Activated CD4-positive, CD25-positive, alpha-beta regulatory T cell treated with anti-CD3 and anti-CD28 coated beads, Interleukin-2, amount 50 U/mL, for 24 hours (primary cell): ENCODE measurements at places on chromosomes 6 and 20.
A peak's percentile ranks its signal among the peaks of the same experiment; 100 is the strongest.

- no peak for ATAC-seq
These were observed 303.8 kb upstream of the THEMIS start for GRCh38 chr6:128204616-128205015.

GRCh38 chr6:75145976-75146375 lies 59.9 kb downstream of the COL12A1 start:
- no peak for ATAC-seq

- ATAC-seq = no peak
These were observed 7.5 kb downstream of the TRAF3IP2 start for GRCh38 chr6:111598181-111598580.

DNA sequence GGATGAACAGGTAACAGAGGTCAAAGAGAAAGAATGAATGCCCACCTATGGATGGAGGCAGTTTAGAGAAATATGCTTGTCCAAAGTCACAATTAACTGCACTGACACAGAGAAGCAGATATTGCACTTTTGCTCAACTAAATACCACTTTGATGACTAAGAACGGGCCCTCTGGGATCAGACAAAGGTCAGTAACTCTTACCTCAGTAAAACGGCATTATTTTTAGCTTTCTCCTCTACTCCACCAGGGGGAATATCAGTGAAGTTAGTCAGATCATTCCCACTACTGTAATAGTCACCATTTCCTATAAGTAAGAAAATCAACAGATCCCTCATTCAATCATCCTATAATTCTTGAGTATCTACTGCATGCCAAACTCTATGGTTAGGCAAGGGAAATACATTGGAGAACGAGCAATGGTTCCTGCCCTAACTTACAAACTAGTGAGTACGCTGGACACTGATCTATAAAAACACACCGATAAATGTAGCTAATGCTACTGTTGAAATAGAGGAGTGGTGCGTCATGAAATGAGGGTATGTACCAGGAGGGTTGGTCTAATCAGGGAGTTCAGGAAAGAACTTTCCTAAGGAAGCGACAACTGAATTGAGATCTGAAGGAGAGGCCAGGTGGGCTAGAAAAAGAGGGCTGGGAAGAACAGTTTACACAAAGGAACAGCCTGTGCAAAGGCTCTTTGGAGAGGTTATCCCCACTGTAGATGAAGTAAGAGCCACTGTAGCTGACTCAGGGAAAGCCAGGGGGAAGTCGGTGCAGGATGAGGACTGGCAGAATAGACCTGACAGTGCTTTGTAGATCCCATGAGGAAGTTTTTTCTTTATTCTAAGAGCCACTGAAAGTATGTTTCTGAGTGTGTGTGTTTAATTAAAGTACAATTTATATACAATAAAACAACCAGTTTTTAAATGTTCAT lies 9.2 kb downstream of the ECI2 start:
- peak; percentile 38 for ATAC-seq

DNA sequence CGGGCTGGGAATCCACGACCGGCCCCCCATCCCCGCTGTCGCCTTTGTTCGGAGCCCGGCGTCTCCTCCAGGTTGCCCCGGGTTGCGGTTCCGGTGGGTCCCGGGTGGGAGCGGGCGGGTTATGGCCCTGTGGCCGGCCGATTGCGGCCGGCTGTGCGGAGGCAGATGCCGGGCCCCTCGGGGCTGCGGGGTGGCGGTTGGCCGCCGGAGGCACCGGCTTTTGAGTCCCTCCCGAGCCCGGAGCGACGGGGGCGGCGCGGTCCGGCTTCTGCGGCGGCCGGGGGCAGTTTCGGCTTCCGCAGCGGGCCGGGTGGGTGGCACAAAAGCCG lies 431 bp downstream of the LOC128125822 start:
- ATAC-seq = no peak

DNA sequence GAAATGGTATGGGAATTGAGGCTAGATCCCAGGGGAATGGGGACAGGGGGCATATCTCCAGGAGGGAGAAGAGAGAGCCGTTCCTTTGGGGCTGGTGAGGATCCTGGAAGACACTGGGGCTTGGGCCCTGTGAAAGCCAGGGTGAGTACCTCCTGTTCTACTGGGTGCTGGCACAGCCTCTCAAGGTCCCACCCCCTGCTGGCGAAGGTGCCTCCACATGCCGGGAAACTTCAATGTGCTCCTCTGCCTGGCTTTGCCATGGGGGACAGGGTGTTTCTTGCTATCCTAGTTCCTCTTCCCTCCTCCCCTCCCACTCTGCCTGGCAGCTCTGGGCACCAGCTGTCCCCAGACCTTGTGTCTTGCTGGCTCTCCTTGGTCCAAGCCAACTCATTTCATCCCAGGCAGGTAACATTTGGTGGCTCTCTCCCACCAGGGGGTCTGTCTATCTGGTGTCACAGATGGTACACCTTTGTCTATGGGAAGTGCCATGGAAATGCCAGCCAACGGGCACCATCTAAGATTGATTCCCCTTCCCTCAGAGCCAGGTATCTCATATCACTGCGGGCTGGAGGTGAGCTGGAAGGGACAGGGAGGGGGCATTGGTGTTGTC lies 56.8 kb downstream of the MDGA1 start:
- no peak for ATAC-seq

- no peak for ATAC-seq
These were observed 33.1 kb downstream of the CDH4 start for GRCh38 chr20:61285152-61285645.

- no peak for ATAC-seq
These were observed 1.4 kb downstream of the SPO11 start for GRCh38 chr20:57330998-57331397.

GRCh38 chr6:15086348-15087158 lies 159.3 kb upstream of the JARID2 start:
- no peak for ATAC-seq

DNA sequence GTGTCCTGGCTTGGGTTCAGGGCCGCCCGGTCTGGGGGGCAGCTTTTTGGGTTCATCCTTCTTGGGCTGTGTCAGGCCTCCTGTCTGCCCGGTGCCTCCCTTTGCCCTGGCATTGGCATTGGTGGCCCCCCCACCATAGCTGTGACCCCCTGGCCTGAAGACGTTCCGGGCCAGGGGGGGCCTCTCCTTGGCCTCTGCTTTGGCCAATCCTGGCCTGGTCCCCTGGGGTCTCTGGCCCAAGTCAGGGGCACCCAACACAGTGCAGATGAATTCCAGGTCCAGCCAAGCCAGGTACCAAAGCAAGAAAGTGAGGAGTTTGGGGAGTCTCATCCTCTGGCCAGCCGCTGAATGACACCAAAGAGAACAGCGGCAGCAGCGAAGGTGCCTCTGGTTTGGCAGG lies 429 bp downstream of the GDF5 start:
- no peak for ATAC-seq

DNA sequence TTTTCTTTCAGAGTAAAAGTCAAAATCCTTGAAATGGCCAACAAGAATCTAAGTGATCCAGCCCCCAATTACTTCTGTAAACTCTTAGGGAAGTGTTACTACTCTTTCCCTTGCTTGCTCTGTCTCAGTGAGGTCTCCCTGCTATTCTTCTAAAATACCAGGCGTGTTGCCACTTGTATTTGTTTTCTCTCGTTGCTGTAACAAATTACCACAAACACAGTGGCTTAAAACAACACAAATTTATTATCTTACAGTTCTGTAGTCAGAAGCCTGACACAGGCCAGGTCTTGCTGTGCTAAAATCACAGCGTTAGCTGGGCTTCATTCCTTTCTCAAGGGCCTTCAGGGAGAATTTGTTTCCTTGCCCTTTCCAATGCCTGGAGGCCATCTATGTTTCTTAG lies 59.9 kb downstream of the HECA start:
- no peak for ATAC-seq

- peak; percentile 94 for ATAC-seq
These were observed 22.9 kb downstream of the HLA-DRA start for GRCh38 chr6:32462609-32463008.

GRCh38 chr20:9166153-9166780 lies 97.4 kb downstream of the PLCB4 start:
- no peak for ATAC-seq

GRCh38 chr6:142975365-142975764 lies 30.4 kb upstream of the HIVEP2 start:
- no peak for ATAC-seq

DNA sequence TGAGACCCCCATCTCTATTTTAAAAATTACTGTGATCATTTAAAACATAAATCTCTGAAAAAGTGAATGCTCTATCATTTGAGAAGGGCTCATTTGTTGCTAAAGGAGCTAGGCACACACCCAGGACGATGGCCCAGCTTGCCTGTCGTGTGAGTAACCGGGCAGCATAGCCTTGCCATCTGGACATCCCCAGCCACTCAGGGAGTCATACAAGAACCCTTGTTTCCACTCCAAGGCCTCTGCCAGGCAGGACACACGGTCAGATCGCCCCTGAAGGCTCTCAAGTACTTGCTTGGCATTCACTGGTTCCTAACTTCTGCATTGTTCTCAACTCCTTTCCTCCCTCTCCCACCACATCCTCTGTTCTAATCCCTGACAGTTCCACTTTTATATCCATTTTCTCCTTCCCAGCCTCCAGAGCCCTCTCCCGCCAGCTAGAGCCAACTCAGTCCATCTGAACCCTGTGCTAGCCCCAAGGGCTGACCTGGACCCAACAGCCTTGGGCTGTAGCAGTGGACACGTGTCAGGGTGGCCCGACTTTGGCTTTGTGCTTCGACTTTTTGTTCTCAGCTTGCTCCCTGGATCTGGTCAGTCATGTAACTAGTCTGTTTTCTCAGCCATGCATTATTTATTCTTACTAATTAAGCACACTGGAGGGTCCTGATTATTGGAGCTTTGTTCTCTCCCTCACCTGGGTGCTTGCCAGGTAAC lies 15.7 kb upstream of the EZR start:
- no peak for ATAC-seq

GRCh38 chr20:38833154-38833856 lies 27.8 kb downstream of the PPP1R16B start:
- ATAC-seq = peak; percentile 82

DNA sequence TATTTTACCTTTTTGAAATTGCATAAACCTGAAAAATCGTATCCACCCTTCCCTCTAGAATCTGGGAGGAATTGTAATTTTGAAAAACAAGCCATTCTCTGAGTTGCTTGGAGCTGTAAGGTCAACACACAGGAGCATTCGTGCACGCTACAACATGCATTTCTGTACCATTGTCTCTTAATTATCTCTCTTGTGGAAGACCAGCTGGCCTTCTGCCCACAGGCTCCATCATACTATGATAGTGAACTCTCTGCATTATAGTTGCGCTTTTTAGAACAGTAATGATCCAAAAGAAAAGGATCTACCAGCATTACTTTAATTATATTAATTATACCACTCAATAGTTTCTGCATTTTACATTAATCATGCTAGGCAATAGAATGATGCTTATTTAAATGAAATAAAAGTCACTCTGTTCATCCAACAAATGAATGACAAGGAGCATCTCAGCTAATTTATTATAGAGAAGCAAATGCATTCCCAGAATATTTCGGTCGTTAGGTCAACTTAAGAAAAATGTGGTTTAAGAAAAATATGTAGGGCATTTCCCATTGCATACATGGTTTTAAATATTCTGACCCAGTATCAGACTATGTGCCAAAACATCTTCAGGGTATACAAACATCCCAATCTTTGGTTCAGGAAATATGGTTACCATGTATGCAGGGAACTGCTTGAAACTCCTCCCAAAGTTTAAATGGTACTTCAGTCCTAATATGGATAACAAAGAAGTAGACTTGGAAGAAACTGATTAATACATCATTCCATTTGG lies 263.5 kb downstream of the TFAP2A start:
- ATAC-seq = no peak

GRCh38 chr6:44804546-44805159 lies 417.1 kb downstream of the CDC5L start:
- no peak for ATAC-seq

DNA sequence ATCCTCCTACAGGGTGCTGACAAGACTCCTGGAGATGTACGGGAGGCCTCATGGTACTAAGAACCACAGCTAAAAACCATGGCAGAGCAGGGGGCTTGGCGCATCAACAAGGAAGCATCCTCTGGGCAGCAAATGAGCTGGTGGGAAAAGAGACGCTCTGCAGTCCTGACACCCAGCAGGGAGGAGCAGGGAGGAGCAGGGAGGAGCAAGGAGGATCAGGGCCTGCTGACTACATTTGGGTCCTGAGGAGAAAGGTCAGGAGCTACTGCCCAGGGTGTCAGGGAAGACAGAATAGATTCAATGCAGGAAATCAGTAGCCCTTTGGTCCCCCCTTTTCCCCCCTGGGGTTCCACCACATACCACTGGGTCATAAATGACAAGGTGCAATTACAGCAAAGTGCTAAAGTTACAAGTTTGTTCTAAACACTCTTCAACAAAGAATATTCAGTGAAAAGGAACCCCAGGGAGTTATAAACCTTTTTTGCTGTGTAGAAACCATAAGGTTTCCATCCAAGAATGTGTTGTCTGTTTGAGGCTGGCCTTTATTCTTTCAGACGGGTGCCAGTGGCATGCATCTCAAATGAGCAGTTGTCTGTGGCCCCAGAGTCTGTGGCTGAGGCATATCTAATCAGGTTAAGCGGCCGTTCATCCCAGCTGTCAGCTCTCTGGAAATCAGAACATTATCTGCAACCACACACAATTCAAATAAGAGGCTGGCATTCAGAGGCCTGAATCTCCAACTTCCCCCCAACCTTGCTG lies 325.0 kb downstream of the CDC5L start:
- no peak for ATAC-seq

- ATAC-seq = no peak
These were observed 52.1 kb upstream of the DUSP22 start for GRCh38 chr6:240151-240550.

DNA sequence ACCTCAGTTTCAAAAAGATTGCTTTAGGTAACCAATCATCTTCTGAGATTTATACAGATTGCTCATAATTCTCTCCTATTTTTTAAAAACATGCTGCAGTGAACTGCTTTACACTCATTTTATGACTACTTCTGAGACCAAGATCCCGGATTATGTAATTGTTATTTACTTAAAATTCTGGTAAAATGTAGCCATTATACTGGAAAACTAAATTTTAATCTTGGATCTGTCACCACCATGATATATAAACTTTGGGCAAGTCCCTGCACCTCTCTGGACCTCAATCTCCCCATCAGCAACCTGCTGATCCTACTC lies 477 bp upstream of the PROCR start:
- no peak for ATAC-seq

GRCh38 chr20:36228770-36229169 lies 7.5 kb upstream of the AAR2 start:
- no peak for ATAC-seq

GRCh38 chr6:156617376-156617775 lies 159.8 kb upstream of the ARID1B start:
- no peak for ATAC-seq

GRCh38 chr20:35796571-35796970 lies 24.8 kb downstream of the PHF20 start:
- ATAC-seq = no peak

GRCh38 chr6:135505648-135506047 lies 8.1 kb upstream of the AHI1 start:
- no peak for ATAC-seq

GRCh38 chr20:14142171-14142570 lies 146.9 kb downstream of the MACROD2 start:
- no peak for ATAC-seq

GRCh38 chr6:135875446-135875845 lies 23.9 kb downstream of the PDE7B start:
- no peak for ATAC-seq

DNA sequence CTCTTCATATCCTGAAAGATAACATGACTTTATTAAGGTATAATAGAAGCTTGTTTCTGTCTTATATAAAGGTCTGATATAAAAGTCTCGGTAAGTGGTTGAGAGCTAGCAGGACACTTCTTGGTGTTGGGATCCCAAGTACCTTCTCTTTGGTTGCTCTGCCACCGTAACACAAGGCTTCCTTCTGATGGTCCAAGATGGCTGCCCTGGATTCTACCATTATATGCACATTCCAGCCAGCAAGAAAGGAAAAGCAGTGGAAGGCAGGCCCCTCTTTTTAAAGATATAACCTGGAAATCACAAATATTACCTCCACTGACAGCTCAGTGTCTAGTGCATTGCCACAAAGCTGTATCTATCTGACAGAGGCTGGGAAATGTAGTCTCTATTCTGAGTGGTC lies 75.0 kb downstream of the TSHZ2 start:
- ATAC-seq = no peak
